ENCODE measurements at places on chromosomes 7 and 10. TPM values are rescaled to one million over a fixed set of nuclear protein-coding genes. Genes with fewer than 3 reads are reported as not detected.

Gene PIP
- 1,038 TPM for total RNA-seq

Gene ITIH2
- total RNA-seq = not detected

DNA sequence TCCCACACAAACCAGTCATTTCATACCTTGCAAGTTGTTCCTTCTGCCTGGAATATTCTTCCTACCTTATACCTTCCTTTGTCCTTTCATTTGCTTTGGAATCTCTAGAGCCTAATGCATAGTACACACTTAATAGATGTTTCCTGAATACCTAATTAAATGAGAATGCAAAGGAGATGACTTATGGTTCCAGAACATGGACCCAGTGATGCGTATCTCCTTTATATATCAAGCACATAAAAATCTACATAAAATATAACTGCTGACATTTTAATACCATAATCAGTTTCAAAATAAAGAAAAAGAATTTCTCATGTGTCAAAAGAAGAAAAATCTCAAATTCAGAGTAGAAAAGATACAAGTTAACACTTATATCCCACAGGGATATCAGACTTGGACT, 110.6 kb upstream of the ASAH2 start:
- H3K4me1 ChIP-seq = peaks cover 30% of the 10 kb centered on the region
- peaks cover 4% of the 10 kb centered on the region for H3K36me3 ChIP-seq

GRCh38 chr7:51312951-51313737, 3.5 kb downstream of the COBL start:
- H3K36me3 ChIP-seq = no peaks in the 10 kb centered on the region
- no peak overlapping the region for H3K4me3 ChIP-seq
- H3K27me3 ChIP-seq = peaks cover 26% of the 10 kb centered on the region
- H3K27ac ChIP-seq = no peak overlapping the region
- peaks cover 28% of the 10 kb centered on the region for H3K4me1 ChIP-seq

DNA sequence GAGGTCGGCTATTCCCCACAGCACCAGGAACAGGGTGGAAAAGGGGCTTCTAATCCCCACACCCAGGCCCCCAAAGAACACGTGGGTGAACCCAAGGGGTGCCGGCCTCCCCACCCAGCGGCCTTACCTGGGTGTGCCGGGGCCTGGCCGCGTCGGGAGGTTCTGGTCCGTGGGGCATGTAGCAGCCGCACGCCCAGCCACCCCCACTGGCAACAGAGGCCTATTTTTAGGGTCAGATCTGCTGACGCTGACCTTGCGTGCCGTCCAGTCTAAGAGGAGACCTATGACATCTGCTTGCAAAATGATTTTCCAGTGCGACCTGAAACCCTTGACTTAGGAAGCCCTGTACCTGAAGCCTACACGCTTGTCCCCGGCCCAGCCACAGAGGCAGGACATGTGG, 38.0 kb upstream of the SAMD8 start:
- no peaks in the 10 kb centered on the region for H3K27me3 ChIP-seq
- no peak for DNase-seq
- no peaks in the 10 kb centered on the region for H3K4me1 ChIP-seq

DNA sequence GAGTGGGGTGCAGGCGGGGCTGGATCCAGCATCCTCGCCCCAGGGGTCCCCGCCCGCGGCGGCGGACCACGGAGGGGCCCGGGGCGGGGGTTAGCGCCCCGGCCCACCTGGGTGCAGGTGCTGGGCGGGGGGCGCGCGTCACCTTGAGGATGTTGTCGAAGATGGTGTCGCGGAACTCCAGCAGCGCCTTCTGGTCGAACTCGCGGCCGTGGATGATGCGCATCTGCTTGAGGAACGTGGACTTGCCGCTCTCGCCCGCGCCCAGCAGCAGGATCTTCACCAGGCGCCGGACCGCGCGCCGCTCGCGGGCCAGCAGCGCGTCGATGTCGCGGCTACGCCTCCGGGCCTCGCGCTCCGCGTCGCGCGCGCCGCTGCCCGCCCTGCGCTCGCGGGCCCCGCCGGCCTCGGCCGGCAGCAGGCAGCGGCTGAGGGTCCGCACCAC, 376 bp downstream of the GNA12 start:
- peaks cover 27% of the 10 kb centered on the region for H3K4me1 ChIP-seq
- peak overlapping the region; percentile 67 for H3K4me3 ChIP-seq
- peak overlapping the region; percentile 19 for H3K27ac ChIP-seq
- DNase-seq = no peak
- H3K27me3 ChIP-seq = no peaks in the 10 kb centered on the region

DNA sequence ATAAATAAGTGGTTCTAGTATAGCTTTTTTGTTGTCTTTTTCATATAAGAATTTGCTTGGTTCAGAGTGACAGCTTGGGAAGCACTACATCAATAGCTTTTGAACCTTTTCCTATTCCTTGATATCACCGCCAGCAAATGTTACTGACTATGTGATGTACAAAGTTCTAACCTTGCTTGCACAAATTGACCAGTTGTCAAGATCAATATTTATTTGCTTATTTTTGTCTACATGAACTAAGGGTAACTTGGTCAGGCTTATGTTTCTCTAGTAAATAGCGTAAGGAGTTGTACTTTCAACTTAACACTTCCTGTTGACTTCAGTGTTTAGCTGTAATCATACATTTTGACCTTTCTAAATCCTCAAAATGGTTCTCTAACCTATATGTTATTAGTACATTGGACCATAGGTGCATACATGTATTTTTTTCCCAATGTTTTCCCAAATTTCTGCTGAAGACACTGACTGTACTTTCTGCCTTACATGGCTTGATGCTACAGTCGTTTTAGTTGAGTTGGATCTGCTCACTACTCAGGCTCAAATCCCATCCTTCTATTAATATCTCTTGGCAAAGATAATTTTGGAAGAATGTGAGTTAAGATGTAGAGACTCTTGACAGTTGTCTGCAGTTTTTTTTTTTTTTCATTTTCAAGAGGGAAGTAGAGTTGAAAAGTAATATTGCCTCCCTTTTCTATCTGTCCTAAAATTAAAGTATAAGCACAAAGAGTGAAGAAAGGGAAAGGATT, 239.1 kb upstream of the KAT6B start:
- H3K27ac ChIP-seq = no peak overlapping the region
- H3K36me3 ChIP-seq = no peaks in the 10 kb centered on the region
- no peak for DNase-seq
- no peak overlapping the region for H3K4me3 ChIP-seq
- H3K27me3 ChIP-seq = no peaks in the 10 kb centered on the region

GRCh38 chr7:74429153-74429747, 24.5 kb upstream of the GTF2IRD1 start:
- no peaks in the 10 kb centered on the region for H3K36me3 ChIP-seq
- no peak overlapping the region for H3K4me3 ChIP-seq
- no peak overlapping the region for H3K27ac ChIP-seq
- H3K27me3 ChIP-seq = no peaks in the 10 kb centered on the region
